ENCODE measurements at places on chromosomes 4 and X.

DNA sequence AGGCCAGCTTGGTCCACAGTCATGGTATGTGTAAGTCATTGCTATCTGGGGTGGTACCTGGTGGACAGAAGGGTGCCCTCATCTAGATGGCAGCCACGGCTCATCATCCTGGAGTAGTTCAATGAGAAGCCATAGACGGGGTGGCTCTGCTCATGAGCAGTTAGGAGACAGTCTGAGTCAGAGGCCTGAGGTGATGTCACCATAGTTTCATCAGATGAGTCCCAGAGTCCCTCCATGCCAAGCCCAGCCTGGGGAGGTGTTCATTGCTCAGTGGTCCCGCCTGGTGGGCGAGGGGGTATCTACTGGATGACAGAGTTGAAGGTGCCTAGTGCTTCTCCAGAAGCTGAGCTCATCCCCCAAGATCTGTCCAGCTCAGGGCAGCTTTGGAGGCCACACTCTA lies 49.8 kb downstream of the DLG3 start:
- DNase-seq, result no peak

GRCh38 chr4:164892018-164892417 lies 15.0 kb downstream of the APELA start:
- DNase-seq, result no peak

DNA sequence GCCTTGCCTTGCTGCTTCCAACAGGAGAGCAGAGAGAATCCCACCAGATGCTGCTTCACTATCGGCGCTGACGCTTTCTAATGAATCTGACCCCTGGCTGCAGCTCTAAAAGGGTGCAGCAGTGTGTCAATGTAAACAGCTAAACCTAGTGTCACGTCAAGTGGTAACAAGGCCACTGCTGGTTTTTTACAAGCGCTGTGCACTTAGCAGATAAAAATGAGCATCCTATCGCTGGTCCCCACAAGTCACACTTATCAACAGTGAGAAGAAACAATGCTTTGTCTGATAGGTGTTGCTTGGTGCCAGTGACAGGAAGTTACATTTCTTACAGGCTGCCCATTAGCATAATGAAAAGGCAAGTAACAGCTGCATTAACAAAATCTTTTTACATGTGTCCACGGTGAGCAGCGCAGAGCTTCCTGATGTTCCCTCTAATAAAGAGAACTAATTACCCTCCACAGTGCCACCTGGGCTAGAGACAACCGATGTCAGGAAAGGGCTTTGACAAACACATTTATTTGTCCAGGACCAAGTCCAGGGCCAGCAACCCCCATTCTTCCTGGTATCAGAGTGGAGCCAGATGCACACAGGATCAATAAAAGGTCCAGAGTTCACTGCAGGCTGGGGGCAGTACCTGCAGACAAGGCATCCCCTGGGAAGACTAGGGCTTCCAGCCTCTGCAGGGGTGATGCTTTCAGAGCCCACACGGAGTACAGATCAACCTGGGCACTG lies 176.0 kb downstream of the MGST2 start:
- DNase-seq, result no peak

DNA sequence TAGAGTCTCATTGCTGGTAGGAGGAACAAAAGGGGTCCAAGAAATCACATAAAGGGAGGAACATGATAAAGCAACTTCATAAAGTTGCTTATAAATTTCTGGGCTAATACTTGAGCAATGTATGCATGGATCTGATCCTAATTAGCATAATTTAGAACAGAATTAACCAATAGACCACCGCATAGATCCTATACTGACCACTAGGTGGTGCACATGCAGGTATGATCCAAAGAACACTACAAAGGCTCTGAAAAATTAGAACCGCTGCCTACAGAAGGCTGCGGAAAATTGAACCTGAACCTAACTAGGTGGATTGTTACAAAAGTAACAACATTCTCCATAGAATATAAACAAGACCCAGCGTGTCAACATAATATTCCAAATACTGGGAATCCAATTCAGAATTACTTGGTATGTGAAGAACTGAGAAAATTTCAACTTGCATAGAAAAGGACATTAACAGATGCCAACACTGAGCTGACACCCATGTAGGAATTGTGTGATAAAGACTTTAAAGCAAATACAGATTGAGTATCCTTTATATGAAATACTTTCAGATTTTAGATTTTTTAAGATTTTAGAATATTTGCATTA lies 23.3 kb downstream of the BRCC3 start:
- DNase-seq, result peak; percentile 41

DNA sequence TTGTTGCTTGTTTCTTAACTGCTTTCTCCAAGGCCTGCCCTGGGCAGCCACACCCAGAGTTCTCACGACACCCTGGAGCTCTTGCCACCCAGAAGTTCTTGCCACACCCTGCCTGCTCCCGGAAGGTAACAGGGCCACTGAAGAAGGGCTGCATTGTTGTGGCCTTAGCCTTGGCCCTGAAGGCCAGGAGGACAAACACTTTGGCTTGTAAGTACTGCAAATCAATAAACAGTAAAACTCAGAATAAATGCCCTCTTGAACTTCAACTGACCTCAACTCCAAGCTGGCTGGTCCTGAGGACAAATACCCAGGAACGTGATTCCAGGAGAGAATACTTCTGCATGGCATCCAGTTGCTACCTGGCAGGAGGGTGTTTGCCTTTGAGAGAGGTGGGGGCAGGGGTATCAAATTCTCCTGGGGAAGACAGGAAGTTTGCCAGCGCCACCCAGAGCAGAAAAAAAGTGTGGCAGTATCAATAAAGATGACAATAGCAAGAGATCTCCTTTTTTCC lies 54.1 kb downstream of the TLR10 start:
- no peak for DNase-seq

GRCh38 chrX:43500996-43501694 lies 155.0 kb upstream of the MAOA start:
- DNase-seq, result no peak

DNA sequence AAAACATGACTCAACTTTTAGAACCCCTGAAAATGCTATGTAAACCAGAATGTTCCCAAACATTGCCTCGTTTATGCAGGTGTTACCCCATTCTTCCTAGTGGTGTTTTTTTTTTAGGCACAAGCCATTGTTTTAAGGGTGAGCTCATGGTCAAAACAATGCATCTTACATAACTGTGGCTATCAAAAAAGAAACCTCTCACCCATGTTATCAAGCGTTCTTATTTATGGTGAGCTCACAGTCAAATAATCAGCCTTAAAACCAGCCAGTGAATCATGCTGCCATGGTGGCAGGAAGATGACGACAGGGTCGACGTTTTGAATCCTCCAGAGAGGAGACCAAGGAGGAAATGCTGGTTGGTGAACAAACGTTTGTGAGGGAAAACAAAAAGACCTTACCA lies 195.2 kb downstream of the KDR start:
- DNase-seq, result no peak

GRCh38 chr4:38017609-38018008 lies 57.4 kb downstream of the PTTG2 start:
- no peak for DNase-seq

DNA sequence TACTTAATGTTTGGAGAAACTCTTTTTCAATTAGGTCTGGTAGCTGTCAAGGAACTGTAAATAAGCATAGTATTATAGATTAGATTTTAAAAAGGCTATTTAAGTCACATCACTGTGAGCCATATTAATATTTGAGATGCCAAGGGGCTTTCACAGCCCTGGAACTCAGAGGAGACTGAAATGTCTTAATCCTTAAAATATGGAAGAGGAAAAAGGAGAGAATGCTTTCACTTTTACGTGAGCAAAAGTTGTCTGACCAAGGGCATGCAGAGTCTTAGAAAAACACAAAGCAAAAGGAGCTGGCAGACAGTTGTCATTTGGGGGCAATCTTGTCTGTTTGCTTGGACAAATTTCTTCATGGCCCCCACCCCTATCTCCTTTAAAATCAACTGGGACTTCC lies 253.2 kb upstream of the IGFBP7 start:
- DNase-seq, result no peak

- DNase-seq, result no peak
These were observed 10.6 kb downstream of the IL15 start for GRCh38 chr4:141646969-141647368.

- DNase-seq, result no peak
These were observed 85.5 kb downstream of the BMPR1B start for GRCh38 chr4:94843216-94843615.

DNA sequence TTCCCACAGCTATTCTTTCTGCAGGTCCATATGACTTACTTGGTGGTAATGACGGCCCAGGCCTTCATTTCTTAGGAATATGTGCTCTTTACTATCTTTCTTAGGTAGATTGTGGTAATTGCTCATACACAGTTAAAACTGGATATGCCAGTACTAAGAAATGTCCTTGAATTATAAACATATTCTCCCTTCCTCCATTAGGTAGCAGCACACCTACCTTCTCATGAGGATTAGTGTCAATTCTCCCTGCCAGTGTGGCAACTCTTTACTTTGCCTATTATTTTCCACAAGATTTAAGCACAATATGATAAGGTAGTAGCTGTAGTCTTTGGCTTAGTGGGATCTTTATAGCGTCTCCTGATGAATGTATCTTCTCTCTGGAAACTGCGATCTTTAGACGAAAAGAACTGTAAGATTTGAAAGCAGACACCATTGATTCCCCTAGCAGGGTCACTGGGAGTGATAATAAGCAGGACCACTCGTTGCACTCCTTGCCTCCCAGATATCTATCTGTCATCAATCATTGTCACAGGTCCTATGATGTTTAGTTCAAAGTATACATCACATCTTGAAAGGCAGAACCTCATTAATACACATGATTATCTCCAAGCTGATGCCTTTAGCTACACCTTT lies 1240.7 kb downstream of the C4orf33 start:
- DNase-seq, result no peak

- DNase-seq, result no peak
These were observed 6.6 kb upstream of the DDX3X start for GRCh38 chrX:41327341-41327740.

DNA sequence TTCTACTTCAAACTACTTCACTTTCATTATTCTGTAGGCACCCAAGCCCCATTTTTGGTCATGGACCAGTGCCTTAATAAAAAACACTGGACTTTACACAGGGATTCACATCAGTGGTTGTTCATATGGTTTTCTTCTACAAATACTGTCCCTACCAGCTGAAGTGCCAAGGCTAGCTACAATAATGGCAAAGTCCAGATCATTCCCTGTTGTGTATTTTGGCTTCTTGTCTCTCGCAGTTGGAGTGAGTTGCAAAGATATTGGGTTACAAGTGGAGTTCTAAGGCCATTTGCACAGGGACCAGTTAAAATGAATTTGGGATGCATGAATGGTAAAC lies 16.7 kb upstream of the ANKRD17 start:
- DNase-seq, result no peak

DNA sequence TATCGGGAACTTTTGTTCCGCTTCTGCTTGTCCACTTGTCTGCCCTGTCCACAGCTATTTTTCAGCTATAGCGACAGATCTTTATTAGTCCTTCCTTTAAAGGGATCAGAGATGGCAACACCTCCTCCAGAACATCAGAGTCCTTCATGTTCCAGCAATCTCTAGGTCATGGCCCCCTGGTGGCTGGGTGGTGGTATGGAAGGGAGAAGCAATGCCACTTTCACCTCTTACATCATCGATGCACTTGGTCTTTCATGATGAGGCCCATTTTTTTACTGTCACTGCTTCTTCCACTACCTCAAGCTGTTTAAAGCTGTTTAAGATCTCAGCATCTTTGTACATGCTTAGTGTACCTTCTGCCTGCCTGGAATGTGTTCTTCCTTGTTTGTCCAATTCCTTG lies 106.7 kb downstream of the ARHGAP6 start:
- DNase-seq, result peak; percentile 38

DNA sequence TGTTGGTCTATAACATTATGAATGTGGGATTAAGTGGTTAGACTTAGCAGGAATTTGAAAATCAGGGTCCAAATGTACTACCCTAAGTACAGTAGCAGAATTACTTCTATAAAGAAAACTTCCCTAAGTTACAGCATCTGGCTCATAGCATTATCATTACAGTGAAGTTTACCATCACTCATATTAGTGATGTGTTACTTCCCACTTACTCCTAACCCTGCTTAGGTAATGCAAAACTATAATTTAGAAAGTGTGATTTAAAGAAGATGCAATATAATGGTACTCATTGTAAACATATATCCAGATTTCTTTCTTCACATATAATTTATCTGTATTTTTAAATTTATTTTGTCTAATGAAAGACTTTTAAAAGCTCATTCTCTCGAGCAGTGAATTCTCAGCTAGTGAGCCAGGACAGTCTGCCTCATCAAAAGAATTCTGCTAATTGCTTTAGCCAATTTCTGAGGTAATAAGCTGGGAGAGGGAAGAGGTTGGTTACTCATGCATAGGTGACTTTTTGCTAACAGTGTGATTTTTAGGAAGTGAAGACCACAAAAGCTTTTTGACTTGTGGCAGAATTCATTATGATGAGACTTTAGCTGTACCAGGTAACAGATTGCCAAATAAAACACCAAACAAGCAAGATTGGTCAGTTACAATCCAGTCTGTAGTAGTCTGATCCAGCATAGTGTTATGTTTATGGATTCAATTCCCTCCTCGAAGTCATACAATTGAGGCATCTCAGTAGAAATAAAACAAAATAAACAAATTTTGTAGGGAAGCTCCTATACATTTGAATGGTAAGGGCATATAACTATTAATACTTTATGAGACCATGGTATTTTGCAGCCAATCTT lies 21.0 kb downstream of the PLS3 start:
- no peak for DNase-seq

DNA sequence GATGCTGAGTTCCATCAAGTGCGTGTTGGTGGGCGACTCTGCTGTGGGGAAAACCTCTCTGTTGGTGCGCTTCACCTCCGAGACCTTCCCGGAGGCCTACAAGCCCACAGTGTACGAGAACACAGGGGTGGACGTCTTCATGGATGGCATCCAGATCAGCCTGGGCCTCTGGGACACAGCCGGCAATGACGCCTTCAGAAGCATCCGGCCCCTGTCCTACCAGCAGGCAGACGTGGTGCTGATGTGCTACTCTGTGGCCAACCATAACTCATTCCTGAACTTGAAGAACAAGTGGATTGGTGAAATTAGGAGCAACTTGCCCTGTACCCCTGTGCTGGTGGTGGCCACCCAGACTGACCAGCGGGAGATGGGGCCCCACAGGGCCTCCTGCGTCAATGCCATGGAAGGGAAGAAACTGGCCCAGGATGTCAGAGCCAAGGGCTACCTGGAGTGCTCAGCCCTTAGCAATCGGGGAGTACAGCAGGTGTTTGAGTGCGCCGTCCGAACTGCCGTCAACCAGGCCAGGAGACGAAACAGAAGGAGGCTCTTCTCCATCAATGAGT lies 46.6 kb downstream of the RHOH start:
- no peak for DNase-seq

All from CD4-positive, alpha-beta T cell treated with Interleukin-4 for 4 hours (primary cell).